ENCODE measurements at places on chromosomes 1 and 21.

GRCh38 chr21:39637197-39637970, 24.6 kb downstream of the B3GALT5 start:
- no peak for DNase-seq

DNA sequence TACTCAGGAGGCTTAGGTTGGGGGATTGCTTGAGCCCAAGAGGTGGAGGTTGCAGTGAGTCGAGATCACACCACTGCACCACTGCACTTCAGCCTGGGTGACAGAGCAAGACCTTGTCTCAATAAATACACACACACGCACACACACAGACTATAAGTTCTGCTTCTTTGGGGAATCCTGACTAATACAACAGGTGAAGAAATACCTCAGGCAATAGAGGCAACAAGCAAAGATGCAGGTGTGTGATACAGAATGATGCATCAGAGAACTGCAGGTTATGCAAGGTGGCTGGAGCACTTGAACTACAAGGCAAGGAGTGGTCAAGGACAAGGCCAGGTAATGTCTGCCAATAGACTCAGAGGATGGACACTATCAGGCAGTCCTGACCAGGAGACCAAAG, 117.6 kb upstream of the ZNF678 start:
- DNase-seq: no peak

- no peak for DNase-seq
Observed at GRCh38 chr21:33425825-33426224, 22.6 kb downstream of the IFNGR2 start.

- no peak for DNase-seq
Observed at GRCh38 chr1:30635391-30635975, 87.9 kb downstream of the MATN1 start.

DNA sequence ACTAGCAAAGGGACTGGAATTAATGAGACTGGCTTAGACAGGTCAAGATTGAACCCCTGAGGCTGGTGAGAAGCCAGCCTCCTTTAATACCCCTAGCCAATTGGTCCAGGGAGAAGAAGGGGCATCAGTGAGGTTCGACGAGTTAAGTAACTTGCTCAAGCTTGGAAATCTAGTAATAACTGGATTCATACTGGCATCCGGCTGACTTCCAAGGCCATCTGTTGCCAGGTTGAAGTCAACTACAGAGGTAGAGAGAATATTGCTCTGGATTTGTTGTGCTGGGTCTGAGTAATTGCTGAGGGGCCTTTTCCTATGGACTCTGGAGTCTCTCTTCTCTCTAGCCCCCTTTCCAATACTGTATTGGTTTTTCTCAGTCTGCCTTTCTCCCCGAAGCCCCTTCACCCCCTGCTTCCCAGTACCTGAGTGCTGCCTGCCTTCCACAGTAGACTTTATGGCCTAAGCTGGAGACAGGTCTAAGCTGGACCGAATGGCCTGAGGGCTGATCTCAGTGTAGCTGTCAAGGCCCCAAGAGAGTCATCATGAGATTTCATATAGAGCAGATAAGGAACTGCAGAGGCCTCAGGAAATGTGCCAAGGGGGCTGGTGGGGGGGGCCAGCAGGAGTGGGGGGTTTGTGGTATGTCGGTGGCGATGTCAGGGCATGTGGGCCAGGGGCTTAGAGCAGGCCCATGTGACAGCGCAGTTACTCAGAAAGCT, 42.4 kb upstream of the IL19 start:
- no peak for DNase-seq

GRCh38 chr1:16921391-16922185, at the start of gene CROCC:
Gene CROCC (plus strand): TSS chr1:16921931. CDS start chr1:16922019, 88 bp downstream.
- DNase-seq: peak; percentile 59

GRCh38 chr1:67078291-67078690, 24.3 kb upstream of the SLC35D1 start:
- DNase-seq: no peak

- DNase-seq: no peak
Observed at GRCh38 chr1:203528976-203529835, 35.3 kb downstream of the OPTC start.

GRCh38 chr1:19484798-19485361, 459 bp downstream of the CAPZB start:
- no peak for DNase-seq

DNA sequence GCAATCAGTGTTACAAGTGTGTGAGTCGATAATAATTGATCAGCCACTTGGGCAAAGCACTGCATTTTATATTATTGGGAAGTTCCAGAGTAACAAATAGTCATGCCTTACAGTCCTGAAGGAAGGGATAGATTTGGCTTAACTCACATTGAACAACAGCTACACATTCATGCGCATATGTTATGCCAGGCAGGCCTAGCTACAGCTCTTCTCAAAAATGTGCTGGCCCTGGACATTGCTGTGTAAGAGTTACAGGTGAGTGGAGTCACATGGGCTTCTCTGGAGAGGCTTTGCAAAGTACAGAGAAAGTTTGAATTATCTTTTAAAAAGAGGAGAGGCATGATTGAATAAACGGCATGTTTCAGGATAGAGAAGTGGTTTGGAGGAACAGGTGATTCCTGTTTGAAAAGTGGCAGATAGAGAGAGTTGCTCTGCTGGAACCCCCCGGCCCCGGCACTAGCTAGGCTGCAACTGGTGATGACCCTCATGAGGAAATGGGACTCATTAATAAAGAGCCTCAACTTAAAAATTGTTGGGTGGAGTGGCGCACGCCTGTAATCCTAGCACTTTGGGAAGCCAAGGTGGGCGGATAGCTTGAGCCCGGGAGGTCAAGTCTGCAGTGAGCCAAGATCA, 200.6 kb downstream of the CRB1 start:
- no peak for DNase-seq

GRCh38 chr1:243734308-243734695, 115.7 kb downstream of the AKT3 start:
- no peak for DNase-seq

- no peak for DNase-seq
Observed at GRCh38 chr1:168164771-168165170, 14.0 kb upstream of the TIPRL start.

DNA sequence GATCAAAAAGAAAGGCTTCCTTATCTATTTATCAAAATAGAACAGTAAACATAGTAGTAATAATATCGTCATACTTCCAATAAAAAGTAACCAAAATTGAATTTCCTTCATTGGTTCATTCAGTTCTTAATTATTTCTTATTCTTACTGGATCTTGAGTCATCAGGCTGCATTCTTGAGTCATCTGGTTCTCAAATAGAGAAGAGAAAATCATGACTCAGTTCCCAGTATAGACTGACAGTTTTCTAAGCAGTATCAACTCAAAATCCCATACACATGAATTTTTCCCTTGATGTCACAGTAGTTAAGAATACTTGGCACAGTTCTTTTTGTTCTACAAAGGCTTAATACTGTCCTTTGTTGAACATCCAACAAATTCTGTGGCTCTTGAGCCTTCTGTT, 626.9 kb upstream of the ADGRL4 start:
- peak; percentile 85 for DNase-seq

DNA sequence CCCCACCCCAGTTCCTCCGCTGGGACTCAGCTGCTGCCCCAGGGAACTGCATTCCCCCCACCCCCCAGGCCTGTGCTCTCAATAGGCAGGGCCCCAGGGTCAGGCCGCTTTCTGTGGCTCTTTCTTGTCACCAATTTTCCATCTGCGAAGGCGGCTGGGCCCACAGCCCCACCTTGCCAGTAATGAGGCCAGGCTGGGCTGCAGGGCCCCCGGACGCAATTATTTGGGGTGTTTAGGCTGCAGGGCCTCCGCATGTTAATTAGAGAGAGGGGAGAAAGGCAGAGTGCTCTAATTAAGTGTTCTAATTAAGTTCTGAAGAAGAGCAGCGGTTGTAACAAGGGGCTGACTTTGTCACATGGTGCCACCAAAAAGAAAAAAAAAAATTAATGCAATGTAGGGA, 71.8 kb downstream of the EPHB2 start:
- no peak for DNase-seq

DNA sequence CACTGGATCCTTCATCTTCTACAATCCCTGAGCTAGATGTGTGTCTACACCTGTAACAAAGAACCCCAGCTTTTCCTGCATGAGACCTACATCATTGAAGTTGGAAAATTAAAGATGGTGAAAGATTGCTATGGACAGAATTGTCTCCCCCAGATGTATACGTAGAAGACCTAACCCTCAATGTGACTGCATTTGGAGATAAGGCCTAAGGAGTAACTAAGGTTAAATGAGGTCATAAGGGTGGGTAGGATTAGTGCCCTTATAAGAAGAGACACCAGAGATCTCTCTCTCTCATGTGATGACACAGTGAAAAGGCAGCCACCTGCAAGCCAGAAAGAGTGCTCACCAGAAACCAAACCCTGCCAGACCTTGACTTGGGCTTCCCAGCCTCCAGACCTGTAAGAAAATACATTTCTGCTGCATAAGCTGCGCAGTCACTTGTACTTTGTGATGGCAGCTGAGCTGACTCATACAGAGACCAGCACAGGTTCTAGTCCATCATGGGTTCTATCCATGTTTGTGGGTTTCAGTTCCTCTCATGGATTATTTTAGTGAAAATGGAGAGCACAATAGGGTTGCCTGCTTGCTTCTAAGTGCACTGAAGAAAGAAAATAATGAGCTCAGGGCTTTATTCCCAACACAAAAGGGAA, 180.8 kb downstream of the TPR start:
- DNase-seq: no peak

- DNase-seq: peak; percentile 91
Observed at GRCh38 chr1:168230709-168231108, 4.9 kb downstream of the SFT2D2 start.

DNA sequence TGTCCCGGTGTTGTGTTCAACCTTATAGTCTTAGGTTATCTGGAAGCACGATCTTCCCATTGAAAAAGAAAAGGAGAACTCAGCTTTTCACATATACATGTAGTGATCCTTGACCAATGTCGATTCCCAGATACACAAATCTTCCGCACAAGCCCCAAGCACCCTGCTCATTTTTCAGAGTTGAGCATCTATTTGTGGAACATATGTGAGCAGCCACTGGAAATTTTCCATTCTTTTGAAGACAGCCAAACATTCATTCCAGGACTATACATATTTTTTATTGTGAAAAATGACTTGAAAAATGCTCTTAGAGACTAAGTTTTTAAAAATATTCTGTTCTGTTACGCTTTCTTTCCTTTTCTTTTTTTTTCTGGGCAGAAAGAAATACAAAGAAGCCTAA, 371.9 kb downstream of the RGS7 start:
- no peak for DNase-seq

DNA sequence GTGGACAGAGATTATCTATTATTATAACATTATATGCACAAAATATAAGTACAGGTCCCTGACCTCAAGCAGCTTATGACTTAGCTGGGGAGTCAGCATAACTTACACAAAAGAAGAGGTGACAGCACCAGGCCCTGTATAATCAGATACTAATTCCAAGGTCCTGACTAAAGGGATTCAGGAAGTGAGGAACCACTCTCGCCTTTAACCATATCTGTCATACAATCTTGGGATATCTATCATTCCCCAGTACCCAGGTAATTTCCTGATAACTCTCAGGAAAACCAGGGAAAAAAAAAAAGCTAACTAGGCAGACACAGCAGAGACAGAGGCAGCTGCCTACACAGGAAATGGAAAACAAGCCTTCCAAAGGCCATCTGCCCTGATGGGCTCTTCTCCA, 78.5 kb upstream of the CAMK1G start:
- peak; percentile 59 for DNase-seq

DNA sequence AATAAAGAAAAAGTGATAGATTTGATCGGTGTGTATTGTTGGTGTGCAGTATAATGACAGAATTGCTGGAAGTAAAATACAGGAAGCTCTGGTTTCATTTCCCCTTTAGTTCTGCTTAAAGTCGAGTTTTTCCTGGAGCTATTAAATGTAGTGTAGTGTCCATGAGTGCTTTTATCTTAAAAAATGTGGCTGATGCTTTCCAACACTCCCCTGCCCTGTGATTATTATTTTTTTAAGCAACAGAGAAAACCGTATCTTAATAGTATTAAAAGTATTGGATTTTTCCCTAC, 1.1 kb downstream of the LGALS8 start:
- DNase-seq: no peak

DNA sequence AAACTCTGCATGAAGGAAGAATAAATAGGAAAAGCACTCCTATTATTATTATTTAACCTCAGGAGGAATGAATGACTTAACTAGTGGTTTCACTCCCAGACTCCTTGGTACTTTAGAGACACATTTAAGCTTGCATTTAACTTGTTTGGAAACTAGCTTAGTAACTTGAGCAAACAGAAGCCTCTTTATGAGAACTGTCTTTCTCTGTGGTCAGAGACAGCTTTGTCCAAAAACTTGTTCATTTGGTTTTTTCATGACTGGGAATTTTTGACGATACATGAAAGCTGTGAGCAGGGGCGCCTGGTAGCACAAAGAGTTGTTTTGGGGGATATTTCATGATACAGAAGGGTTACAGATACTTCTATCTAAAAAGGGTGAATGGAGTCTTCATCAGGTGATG, 33.6 kb upstream of the VTCN1 start:
- no peak for DNase-seq

GRCh38 chr1:228013131-228013934, 6.5 kb downstream of the WNT3A start:
- no peak for DNase-seq

- DNase-seq: no peak
Observed at GRCh38 chr1:156376958-156377919, 8.2 kb downstream of the RHBG start.

DNA sequence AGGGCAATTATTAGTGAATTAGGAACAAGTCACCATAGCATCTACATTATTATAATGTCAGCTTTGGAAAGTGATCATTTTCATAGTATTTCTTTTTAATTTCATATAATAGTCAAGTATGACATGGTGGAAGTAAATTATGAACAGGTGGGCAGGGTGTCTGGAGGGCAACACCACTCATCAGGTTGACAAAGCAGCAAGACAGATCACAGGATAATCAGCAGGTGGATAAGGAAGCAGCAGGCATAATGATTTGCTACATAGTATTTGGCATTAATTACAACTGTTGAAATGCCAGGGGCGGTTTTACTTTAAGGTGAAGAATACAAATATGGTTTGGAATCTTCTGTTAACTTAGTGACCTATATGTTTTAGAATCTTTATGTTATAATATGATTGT, 1342.2 kb downstream of the PLA2G4A start:
- DNase-seq: no peak

DNA sequence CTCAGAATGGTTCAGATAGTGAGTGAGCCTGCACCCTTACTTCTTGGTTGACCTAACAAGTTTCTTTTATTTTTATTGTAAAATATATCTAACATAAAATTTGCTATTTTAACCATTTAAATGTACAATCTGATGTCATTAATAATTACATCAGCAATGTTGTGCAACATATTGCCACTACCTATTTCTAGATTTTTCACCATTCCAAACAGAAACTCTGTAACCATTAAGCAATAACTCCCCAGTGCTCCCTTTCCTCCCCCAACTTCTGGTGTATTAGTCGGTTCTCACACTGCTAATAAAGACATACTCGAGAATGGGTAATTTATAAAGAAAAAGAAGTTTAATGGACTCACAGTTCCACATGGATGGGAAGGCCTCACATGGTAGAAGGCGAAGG, 76.2 kb upstream of the TENT5C start:
- no peak for DNase-seq

- no peak for DNase-seq
Observed at GRCh38 chr1:54610048-54610447, 13.3 kb downstream of the FAM151A start.

GRCh38 chr1:160454371-160455152, 54.2 kb downstream of the VANGL2 start:
- DNase-seq: no peak

All from renal cortical epithelial cell (primary cell).